ENCODE measurements at places on chromosomes 7 and 10. TPM values are rescaled to one million over a fixed set of nuclear protein-coding genes. Genes with fewer than 3 reads are reported as not detected.

GRCh38 chr10:7902413-7902812 is 84.1 kb downstream of the TAF3 start:
- no peak for DNase-seq

DNA sequence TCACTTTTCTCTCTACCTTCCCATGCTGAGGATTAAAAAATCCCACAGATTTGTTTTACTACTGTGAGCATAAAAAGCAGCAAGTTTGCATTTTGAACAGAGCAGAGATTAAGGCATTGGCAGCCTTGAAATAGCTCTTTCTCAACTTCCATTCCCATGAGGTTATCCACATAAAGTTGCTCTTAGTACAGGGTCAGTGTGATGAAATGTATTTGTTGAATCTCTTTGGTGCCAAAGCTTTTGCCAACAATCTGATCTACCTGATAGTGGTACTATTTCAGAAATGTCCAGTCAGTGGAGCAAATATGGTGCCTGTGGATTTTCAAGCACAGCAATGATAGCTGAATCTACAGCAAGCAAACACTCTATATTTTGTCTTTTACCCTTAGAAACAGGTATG is 254.8 kb downstream of the INHBA start:
- no peak for DNase-seq

DNA sequence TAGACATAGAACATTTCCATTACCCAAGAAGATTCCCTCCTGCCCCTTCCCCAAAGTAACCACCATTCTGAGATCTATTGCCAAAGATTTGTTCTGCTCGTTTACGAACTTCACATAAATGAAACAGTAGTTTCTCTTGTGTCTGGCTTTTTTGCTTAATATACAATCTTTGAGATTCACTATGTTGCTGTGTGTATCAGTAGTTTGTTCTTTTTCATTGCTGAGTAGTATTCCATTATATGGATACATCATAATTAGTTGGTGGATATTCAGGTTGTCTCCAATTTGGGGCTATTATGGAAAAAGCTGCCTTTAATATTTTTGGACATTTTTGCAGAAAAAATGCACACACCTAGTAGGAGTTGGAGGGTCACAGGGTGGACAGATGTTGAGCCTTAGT is 124.3 kb downstream of the SLIT1 start:
- DNase-seq: no peak

DNA sequence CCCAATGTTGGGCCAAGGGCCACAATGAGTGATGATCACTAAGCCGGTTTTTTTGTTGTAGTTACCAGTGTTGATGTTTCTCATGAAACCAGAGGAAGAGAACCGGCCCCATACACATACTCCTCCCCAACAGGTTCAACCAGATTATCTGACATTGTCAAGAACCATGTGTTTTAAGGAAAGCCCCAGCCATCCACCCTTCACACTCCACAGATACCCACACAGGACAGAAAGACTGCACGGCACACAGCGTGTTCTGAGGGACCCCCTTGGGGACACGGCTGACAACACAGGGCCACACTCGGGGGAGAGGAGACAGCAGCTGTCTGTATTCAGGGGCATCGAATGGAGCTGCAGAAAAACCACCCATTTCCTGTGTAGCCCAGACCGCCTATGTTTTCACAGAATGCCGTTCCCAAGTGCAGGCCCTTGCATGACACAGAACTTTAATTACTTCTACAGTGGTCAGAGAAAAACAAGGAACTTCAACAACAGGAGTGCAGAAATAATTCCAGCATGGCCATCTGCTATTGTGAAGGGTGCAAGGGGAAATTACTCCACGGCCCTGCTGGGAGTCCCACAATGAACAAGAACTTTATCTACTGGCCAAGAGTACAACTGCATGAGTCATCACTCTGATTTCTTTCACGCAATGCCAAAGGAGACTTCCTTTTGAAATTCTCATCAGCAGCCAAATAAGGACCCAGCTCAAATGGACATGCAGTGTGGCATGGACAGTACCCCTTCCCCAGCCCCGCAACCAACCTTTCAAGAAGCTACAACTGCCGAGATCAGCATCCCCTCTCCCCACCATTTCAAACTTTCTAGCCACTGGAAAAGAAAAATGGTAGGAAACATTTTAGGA is 2.3 kb downstream of the KLF6 start:
- DNase-seq: peak; percentile 45

GRCh38 chr10:16581202-16581601 is 59.5 kb upstream of the C1QL3 start:
- DNase-seq: no peak

GRCh38 chr10:102269017-102269416 is 23.7 kb downstream of the GBF1 start:
- DNase-seq: no peak

DNA sequence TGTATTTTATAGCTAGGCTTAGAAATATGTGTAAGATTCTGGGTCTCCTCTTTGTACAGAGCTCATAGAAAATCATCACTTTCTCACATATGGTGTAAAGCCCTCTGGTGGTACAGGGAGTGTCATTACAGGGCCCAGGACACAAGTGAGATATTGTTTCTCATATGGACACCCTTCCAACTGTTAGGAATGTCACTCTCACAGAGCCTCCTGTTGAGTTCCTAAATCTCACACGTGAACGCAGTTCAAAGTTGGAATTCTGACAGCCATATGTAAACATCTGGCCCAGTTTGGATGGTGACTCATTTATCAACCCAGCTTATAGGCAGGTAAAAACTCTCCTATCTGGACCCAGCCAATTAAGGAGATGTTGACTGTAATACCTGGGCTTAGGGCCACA is 35.4 kb upstream of the ZNF107 start:
- DNase-seq: no peak

GRCh38 chr10:90075995-90076394 is 374.6 kb downstream of the KIF20B start:
- no peak for DNase-seq

DNA sequence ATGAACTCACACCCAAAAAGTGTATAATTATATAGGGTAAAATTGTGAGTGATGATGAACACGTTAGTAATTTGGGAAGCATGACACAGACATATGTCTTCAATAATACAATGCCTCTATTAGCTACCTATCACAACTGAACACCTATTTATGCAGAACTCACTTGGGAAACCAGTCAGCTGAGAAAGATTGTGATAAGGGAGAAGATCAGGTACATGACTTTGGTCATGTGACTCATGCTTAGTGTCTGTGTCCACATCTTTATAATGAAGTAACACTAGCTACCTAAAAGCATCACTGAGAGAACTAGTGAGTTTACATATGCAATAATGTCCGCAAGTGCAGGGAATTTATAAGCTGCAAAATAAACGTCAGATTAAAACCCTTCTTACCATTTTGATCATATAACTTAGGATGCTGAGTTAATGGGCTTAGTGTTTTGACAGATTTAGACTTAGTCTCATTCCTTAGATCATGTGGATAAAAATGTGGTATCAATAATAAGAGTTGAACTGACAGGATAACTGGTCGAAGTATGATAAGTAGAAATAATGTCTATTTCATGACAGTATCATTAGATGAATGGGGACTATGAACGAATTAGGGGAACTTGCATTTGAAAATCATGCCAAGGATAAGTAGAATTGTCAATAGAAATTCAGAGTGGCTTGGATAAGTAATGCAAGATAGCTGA is 11.6 kb downstream of the VWDE start:
- no peak for DNase-seq

GRCh38 chr10:22427101-22427500 is 81.8 kb downstream of the SPAG6 start:
- no peak for DNase-seq

- DNase-seq: no peak
Observed at GRCh38 chr10:61170594-61170993, 226.6 kb upstream of the RHOBTB1 start.

DNA sequence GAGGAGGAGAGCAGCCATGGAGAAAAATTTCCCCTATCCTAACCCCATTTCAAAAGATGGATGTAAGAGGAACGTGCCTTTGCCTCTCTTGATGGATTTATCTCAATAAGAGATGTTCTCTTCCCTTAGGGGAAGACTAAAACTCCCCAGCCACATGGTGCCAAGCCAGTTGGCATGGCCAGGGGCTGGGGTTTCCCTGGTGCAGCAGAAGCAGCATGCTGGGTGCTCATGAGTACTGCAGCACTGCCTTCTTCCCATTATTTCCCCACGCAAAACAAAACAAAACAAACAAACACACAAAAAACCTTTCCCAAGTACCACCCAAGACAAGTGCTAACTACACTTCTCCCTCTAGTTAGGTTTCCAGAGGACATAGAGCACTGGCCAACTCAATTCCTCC is 97.2 kb downstream of the DOCK4 start:
- DNase-seq: no peak

DNA sequence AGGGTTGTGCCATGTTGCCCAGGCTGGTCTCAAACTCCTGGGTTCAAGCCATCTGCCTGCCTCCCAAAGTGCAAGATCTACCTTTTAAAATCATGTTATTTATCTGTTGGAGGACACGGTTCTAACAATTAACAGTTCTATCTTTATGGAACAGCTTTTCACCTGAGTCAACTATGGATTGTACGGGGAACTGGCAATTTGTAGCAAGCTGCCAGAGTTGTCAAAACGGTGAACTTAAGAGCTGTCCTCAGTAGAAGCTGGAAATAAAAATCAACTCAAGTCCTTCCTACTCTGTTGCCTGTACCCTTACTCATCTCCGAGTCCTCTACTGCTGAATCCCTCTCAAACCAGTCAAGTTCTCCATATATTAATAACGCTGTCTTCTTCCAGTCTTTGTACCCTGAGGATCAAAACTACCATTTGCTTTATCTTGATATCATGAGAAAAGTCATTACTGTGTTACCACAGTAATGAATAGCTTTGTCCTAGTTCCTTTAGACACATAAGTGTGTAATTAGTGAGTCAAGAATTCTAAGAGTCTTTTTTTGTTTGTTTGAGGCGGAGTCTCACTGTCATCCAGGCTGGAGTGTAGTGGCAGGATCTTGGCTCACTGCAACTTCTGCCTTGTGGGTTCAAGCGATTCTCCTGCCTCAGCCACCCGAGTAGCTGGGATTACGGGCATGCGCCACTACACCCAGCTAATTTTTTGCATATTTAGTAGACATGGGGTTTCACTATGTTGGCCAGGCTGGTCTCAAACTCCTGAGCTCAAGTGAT is 28.2 kb downstream of the HBP1 start:
- DNase-seq: no peak

DNA sequence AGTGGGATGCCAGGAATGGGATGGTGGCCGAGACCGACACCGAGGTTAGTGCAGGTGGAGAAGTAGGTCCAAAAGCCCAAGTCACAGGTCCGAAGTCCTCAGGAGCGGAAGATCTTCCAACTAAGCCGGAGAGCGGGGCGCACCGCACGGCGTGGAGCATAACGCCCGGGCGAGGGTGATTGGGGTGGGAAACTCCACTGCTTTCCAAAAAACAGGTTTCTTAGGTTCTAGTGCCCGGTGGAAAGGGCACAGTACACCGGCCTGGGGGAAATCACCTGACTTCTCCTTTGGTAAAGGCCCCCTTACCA is 11.4 kb upstream of the SPAG6 start:
- DNase-seq: no peak

GRCh38 chr7:94129443-94130140 is 125.4 kb upstream of the BET1 start:
- DNase-seq: no peak

DNA sequence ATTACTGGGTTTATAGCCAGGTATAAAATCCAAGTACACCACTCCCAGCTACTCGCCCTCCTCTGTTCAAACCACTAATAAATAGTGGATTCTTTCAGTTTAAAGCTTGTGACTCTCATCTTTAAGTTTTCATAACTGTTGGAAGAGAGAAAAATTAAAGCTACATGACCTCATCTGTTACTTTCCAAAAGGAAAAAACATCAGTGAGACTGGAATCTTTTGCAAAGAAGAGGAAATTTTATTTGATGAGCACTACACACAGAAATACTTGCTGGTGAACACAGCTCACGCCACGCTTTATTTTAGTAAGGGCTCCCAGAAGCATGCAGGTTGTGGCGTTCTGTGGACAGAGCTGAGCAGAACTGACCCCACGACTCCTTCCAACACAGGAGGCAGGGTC is 527.0 kb upstream of the MGMT start:
- DNase-seq: no peak

DNA sequence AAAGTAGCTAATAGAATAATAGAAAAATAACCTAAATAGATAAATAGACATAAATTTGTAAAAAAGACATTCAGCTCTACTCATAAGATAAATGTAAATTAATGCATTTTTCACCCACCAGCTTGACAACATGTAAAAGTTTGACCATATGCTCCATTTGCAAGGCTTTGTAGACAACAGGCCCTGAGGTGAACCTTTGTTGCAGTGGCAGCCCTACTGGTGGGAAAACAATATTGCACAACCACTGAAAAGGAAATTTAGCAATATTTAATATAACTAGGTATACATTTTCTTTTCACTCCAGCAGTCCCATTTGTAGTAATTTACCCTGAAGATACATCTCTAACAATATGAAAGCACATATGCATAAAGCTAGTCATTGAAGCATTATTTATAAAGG is 39.0 kb upstream of the ADRA2A start:
- no peak for DNase-seq

- DNase-seq: no peak
Observed at GRCh38 chr7:134024739-134025138, 102.4 kb upstream of the LRGUK start.

DNA sequence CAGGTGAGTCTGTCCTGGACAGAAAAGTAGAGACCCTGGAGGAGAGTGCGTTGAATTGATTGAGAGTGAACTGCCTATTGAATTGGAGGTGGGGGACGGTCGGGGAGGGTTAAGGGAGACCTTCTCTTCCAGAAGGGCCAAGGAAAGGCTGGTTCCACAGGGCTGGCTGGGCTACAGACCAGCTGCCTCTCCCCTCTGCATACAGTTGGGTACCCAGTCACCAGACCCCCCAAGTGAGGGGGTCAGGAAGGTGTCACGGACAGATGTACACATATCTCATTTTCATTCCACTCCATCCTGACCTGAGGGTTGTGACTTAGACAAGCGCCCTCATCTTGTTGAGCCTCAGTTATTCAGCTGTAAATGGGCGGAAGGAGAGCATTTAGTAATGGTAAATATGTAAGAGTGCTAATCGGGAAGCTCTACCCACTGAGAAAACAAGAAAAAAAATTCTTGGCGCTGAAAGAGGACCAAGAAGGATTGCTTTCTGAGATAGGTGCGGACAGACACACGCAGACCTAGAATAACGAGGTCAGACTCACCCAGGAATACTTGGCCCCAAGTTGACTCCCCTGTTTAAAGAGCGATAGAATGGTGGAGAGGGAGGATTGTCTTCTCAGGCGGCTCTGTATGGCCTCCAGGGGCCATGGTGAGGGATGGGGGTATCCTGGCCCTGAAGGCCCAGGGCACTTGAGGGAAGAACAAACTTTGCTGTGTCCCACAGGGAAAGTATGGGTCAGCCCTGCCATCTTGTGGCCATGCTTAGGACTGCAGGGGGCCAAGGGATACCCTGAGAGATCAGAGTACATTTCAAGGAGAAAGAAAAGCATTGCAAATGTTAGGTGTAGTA is 7.2 kb upstream of the MBL2 start:
- DNase-seq: peak; percentile 15

The C10orf62 gene
- 0.59 TPM for polyA plus RNA-seq

The AMZ1 gene
- 0.11 TPM for polyA plus RNA-seq

The RET gene
- 15.9 TPM for polyA plus RNA-seq

The KLF14 gene
- 0.82 TPM for polyA plus RNA-seq

The CRHR2 gene
- polyA plus RNA-seq: 0.09 TPM

The VSTM4 gene
- polyA plus RNA-seq: 14.1 TPM

All from left renal cortex interstitium (tissue), 4 donors.